Activated naive CD4-positive, alpha-beta T cell (primary cell): ENCODE measurements at places on chromosomes 5 and 9.

GRCh38 chr9:121674952-121675351 is 23.5 kb downstream of the DAB2IP start:
- no peak for DNase-seq

DNA sequence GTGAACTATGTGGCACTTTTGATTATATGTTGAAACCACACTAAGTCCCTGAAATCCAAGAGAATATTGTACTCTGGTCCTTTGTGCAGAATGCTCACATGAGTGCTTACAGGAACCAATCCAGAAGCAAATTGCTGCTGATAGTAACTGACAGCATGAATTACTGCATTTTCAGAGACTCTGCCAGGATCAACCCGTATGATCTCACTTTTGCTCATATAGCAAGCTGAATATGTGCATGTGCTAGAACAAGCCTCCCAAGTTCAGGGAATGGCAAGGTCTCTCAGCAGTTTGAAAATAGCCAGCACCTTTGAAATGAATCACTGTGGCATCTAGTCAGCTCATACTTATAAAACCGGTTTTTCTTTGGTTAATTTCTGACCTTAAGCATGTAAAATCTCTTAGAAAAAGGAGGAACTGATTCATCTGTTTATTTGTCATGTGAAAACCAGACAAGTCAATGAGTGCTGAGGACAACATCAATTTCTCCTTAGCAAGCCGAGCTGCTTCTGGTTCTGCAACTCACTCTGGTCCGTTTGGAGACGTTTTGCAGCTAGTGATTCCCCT is 215.7 kb upstream of the ELL2 start:
- no peak for DNase-seq

DNA sequence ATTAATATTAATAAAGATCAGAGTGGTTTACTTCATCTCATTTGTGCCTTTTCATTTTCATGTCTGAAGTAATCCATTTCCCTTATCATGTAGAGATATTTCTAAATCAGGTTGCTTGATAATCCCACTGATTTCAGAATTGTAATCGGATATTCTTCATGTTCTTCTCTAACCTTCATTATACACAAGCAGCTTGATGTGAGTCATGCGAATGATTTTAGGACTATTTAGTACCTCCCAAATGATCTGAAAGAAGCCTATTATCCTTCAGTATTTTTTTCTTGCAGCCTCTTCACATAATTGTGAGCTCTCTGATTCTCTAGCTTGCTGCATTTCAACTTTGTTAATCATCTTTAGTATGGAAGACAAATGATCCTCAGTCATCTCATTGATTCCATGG is 182.0 kb downstream of the GIN1 start:
- no peak for DNase-seq

- no peak for DNase-seq
These were observed 22.2 kb upstream of the MCCC2 start for GRCh38 chr5:71564895-71565294.

DNA sequence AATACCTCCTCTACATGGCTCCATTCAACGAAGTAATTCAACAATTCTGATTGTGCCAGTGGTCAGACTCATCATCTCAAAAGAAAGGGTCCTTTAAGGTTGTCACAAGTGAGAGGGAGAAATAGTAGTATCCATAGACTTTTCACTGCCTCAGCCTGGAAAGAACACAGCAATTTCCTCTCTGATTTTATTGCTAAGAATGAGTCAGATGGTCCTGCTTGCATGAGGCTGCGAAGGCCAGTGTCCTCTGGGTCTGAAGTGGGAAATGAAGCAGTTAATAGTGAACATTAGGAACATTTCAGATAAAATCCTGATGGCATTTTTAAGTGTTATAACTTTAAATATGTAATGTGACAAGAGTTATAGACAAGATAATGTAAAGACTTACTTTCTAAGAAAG is 979.0 kb downstream of the EFNA5 start:
- DNase-seq, result no peak

DNA sequence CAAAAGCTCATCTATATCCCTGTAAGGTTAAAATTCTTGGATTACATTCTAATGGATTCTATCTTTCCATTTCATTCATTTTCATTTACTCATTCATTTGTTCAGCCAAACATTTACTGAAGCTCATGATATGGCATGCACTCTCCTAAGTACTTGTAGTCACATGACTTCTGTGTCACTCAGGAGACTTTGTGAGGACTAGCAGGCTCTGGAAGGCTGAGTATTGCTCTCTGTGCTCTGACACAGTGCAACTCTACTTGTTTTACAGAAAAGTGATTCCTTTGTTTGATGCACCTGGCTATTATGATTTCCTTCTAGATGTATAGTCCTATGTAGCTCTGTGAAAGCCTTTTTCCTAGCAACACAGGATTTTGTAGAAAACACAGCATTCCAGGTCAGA is 53.0 kb downstream of the YIPF5 start:
- DNase-seq, result no peak

- DNase-seq, result no peak
These were observed 255.4 kb downstream of the SMARCA2 start for GRCh38 chr9:2270565-2270964.

- DNase-seq, result no peak
These were observed 92.1 kb downstream of the TMEM167A start for GRCh38 chr5:82984786-82985735.

DNA sequence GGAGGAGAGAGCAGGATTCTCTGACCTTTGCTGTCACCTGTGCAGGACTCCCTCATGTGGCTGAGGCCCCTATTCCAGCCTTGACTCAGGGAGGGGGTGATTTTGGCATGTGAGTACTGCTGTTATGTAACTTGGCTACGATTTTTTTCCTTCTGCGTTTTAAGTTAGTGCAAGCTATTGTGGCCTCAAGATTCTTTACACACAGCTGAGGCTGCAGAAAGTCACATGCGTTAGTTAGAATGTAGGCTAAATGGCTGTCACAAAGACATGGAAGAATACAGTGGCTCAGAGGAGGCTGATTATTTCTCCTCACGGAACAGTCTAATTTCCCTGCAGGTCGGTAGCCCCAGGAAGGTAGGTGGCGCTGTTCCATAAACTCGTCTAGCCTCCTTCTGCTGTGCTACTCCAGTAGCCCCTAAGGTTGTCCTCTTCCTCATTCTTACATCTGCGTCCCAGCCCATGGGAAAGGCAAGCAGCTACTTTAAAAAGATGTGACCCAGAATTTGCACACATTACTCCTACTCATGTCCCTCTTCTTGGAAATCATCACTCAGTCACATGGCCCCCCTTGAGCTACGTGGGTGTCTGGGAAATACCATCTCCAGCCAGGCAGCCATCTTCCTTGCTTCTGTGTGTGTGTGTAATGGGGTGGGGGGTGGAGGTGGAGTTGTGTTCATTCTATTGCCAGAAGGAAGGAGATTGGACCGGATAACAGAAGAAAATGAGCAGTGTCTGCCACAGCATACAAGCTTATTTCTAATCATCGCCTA is 486.6 kb downstream of the CCDC171 start:
- DNase-seq, result no peak

DNA sequence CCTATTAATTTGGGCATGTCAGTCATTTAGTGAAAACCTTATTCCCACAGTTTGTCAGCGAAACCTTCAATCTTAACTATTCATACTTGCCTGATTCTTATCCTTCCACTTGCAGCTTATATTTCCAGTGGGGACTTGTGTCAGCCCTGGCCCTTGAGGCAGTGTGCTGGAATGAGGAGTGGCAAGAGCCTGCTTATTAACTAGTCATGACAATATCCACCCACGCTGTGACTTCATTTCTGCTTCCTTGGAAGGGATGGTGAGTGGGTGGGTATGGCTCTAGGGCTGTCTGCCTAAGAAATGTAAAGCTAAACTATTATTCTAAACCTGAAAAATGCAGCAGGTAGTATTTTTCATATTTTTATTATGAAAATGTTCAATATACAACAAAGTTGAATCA is 34.0 kb upstream of the LURAP1L start:
- DNase-seq, result no peak

DNA sequence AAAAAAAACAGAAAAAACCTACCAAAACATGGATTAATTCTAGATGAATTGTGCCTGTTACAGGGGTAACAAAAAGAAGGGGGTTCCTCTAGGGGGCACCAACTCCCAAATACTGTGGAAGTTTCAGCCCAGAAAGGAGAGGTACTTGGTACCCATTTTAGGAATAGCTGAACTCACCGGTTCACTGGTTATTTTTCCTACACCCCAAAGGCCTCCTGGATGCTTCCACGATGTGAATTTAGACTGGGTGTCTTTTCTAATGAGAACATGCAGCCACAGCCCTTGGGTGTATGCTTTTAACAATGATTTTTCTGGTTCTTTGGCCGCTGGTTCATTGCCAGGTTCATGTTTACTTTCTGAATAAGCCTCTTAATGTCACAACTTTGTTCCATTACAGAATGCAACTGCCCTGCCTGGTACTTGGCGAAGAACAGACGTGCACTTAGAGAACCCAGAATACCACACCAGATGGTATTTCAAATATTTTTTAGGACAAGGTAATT is 46.7 kb downstream of the GARNL3 start:
- DNase-seq, result no peak
